ENCODE measurements at places on chromosomes 16 and 17.

DNA sequence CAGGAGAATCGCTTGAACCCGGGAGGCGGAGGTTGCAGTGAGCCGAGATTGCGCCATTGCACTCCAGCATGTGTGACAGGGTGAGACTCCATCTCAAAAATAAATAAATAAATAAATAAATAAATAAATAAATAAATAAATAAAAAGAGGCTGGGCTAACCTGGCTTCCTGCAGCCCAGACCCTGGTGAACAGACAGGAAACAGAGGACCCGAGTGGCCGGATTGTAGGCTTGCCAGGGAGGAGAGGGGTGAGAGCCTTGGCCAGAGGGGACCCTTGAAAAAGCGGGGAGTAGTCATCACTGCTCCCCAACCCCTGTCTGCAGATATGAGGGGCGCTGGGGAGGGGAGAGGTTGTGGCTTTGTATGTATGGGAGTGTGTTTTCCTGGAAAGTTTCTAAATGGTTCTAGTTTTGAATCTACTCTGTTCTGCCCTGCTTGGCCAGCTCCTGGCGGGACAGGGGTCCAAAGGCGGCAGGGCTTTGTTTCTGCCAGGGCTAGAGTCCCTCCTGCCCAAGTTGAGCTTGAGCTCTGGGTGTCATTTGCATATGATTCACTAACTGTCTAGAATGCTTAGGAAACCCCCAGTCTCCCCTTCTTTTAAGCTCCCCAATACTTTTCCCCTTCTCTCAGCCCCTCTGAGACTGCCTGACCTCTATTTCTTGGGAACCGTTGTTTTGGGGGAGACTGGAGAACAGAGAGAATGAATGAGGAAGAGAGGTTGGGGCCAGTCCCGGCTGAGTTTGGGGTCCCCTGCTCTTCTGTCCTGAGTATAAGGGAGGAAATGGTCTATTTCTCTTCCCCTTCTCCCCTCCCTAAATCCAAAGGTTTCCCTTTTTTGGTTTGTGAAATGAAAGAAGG, 16.4 kb downstream of the RARA start:
- no peaks in the 10 kb centered on the region for H3K27me3 ChIP-seq
- H3K36me3 ChIP-seq: no peaks in the 10 kb centered on the region
- H3K27ac ChIP-seq: no peak overlapping the region
- no peak overlapping the region for H3K4me3 ChIP-seq
- peaks cover 17% of the 10 kb centered on the region for H3K4me1 ChIP-seq

DNA sequence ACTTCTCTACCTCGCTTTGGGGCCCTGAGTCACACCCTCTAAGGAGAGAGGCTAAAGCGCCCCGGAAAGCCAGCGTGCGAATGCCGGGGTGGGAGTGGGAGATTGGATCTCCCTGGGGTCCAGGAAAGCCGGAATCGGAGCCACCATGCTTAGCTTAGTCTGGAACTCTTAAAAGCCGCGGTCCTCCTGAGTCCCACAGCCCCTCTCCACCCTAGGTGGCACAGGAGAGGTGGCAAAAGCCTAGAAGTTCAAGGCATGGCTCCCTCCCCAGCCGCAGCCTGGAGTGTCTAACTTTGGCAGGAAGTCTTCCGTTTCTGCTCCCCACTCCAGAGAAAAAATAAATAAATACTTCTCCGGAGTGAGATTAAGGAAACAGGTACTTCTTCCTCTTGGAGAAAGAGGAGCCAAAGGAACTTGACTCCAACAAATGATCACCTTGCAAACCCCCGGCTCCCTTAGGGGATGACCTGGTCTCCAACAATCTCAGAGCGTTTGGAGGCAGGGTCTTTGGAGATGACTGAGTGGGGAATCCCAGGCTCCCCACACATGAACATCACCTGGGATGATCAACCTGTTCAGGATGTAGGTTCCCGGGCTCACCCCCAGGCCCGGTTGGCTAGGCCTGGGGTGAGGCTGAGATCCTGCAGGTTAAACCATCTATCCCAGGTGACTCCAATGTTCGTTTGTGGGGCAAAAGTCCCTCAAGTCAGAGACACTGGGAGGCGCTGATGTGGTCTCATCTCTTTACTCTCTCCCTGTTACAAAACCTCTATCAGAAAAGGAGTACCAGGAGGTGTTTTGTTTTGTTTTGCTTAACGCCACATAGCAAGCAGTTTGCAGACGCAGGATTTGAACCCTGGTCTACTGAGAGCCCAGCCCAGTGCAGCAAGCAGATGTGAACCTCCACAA, 2.9 kb downstream of the CIITA start:
- no peak overlapping the region for H3K27ac ChIP-seq
- no peaks in the 10 kb centered on the region for H3K36me3 ChIP-seq
- H3K4me3 ChIP-seq: no peak overlapping the region
- peaks cover 17% of the 10 kb centered on the region for H3K4me1 ChIP-seq
- DNase-seq: no peak

- no peaks in the 10 kb centered on the region for H3K4me1 ChIP-seq
- no peak overlapping the region for H3K27ac ChIP-seq
- H3K36me3 ChIP-seq: peaks cover 6% of the 10 kb centered on the region
Measured at GRCh38 chr17:44677136-44677535, 12.4 kb downstream of the CCDC43 start.

GRCh38 chr16:68973611-68974120, 130.3 kb downstream of the TANGO6 start:
- no peak for DNase-seq
- no peak overlapping the region for H3K4me3 ChIP-seq

DNA sequence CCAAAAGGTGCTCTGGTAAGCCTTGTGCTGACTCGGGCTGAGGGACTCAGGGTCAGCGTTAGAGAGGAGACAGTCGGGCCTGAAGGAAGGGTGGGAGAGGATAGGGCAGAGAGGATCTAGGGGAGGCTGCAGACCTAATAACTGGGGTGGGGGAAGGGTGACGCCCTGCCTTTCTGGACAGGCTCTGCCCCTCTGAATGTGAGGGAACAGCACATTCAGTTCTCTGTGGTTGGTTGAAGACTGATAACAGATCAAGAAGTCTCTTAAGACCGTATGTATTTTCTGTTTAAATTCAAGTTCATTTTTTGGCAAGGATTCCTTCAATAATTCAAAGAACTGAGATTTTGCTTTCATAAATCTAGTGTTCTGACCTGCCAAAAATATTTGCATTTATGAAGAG, 56.2 kb upstream of the TEKT3 start:
- no peaks in the 10 kb centered on the region for H3K27me3 ChIP-seq
- no peak for DNase-seq
- H3K4me1 ChIP-seq: no peaks in the 10 kb centered on the region
- H3K27ac ChIP-seq: no peak overlapping the region
- H3K36me3 ChIP-seq: no peaks in the 10 kb centered on the region
- no peak overlapping the region for H3K4me3 ChIP-seq

DNA sequence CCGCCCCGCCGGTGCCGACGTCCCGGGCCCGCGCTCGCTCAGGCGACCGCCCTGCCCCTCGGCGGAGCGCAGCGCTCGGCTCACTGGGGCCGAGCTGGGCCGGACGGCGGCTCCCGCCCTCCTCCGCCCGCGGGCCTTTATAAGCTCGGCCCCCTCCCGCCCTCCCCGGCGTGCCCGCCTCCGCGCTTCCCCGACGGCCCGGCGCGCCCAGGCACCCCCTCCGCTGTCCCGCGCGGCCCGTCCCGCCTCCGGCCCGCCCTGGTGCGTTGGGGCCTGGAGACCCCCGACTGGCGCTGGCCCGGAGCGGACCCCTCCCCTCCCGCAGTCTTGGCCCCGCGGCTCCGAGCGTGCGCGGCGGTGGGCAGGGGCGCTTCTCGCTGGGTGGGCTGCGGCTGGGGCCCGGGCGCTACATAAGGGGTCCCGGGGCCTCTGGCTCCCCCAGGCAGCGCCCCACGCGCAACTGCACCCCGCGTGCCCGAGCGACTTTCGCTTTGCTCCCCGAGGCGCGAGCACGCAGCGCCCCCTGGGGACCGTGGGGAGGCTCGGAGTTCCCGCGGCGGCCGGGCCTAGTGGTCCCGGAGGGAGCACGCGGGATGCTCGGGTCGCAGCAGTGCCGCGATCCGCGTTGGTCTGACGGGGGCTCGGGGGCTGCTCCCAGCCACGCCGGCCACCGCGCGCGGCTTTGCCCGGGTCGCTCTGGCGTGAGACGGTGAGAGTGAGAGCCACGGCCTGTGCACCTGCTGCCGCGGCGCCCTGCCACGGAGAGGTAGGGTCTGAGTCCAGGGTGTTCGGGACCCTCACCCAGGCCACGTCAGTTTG, at the start of gene PIEZO1:
PIEZO1 (minus strand) TSS at position 115 of the 819 bp plus-strand sequence. CDS start 256 bp downstream, outside the sequence.
- H3K4me3 ChIP-seq: peak within 1 kb of the TSS; percentile 93
- no peaks in the 10 kb centered on the region for H3K27me3 ChIP-seq
- peaks cover 41% of the 10 kb centered on the region for H3K4me1 ChIP-seq
- H3K27ac ChIP-seq: peak within 1 kb of the TSS; percentile 82
- H3K36me3 ChIP-seq: no peaks in the 10 kb centered on the region
- peak; percentile 86 for DNase-seq

- no peaks in the 10 kb centered on the region for H3K36me3 ChIP-seq
- H3K27ac ChIP-seq: no peak overlapping the region
- peak; percentile 36 for DNase-seq
- H3K4me1 ChIP-seq: peaks cover 8% of the 10 kb centered on the region
- no peak overlapping the region for H3K4me3 ChIP-seq
Measured at GRCh38 chr16:85123891-85124635, 11.8 kb upstream of the CIBAR2 start.

Data from Caco-2 (cell line).